ENCODE measurements at places on chromosomes 7 and 10.

GRCh38 chr10:53284615-53285182 lies 512.1 kb upstream of the MBL2 start:
- no peak for DNase-seq

DNA sequence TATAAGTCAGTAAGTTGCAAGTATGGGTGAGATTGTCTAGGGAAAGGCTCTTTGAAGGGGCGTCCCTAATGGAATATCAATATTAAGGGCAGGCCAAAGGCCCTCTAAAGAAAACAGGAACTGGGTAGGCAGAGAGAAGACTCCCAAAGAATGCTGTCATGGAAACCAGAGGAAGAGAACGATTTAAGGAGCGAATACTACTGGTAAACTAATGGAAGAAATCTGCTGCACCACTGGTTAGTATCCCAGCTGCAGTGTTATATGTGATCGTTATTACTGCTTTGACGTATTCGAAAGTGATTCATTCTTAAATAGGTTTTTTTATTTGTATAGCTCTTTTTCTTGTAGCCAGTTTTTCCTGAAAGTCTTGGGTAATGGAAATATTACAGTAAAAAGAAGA lies 1.3 kb downstream of the CASP2 start:
- no peak for DNase-seq

DNA sequence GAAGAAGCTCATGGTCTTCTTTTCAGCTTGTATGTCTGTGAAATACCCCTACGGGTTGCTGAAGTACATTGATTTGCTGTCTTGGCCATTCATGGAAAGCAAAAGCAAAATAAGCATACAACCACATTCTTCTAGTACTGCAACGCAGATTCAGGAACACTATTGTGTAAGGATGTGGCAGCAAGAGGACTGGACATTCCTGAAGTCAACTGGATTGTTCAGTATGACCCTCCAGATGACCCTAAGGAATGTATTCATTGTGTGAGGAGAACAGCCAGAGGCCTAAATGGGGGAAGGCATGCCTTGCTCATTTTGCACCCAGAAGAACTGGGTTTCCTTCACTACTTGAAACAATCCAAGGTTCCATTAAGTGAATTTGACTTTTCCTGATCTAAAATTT lies 133.4 kb upstream of the ANKRD1 start:
- no peak for DNase-seq

DNA sequence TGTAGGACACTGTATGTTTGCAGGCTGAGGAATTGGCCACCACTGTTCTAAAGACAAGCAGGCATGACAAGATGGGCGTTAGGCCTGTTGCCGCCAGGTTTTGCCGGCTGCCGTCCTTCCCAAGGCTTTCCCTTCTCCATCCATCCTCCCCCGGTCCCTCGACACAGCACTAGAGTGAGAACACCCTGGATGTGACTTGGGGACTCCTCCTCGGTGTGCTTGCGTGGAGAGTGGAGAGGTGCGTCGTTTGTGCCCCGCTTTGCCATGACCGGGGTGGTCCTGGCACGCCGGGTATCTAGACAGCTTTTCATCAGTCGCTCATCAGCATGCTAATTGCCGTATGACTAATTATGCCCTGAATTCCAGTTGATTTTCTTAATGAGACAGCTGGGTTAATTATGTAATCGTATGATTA lies 206.6 kb upstream of the SH2B2 start:
- DNase-seq = no peak

DNA sequence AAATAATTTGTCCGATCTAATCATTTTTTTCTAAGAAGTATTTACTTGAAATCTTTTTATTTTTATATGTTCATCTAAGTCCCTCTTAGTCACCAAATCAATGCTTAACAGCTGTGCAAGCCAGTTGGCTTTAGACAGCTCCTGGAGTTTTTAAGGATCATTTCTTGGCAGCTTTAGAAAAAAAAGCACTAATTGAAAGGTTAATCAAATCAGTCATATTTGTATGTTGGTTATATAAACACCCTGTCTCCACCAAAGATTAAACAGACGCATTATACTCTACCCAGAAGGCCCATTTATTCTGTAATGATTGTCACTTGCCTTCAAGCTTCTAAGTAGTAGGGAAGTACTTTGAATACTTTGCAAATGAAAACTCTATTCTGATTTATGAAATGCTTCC lies 60.2 kb downstream of the PAXIP1 start:
- no peak for DNase-seq

GRCh38 chr10:131708225-131708880 lies 192.5 kb upstream of the PPP2R2D start:
- no peak for DNase-seq

GRCh38 chr10:11328264-11329061 lies 283.0 kb downstream of the USP6NL start:
- DNase-seq = no peak

- DNase-seq = no peak
These were observed 17.8 kb downstream of the RGS10 start for GRCh38 chr10:119524720-119525070.

GRCh38 chr10:101035916-101036702 lies 5.1 kb downstream of the SFXN3 start:
- DNase-seq = no peak

DNA sequence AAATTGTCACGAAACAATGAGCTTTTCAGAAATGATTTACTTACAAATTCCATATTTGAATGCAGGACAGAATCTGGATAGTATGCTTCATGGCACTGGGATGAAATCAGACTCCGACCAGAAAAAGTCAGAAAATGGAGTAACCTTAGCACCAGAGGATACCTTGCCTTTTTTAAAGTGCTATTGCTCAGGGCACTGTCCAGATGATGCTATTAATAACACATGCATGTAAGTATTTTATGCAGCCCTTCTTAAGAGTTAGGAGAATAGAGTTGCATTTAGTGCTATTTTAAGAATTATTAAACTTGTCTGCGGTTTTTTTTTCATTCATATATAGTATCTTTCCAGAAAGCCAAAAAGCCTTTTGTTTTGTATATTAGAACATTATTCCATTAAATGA lies 67.4 kb downstream of the MMRN2 start:
- DNase-seq = no peak

DNA sequence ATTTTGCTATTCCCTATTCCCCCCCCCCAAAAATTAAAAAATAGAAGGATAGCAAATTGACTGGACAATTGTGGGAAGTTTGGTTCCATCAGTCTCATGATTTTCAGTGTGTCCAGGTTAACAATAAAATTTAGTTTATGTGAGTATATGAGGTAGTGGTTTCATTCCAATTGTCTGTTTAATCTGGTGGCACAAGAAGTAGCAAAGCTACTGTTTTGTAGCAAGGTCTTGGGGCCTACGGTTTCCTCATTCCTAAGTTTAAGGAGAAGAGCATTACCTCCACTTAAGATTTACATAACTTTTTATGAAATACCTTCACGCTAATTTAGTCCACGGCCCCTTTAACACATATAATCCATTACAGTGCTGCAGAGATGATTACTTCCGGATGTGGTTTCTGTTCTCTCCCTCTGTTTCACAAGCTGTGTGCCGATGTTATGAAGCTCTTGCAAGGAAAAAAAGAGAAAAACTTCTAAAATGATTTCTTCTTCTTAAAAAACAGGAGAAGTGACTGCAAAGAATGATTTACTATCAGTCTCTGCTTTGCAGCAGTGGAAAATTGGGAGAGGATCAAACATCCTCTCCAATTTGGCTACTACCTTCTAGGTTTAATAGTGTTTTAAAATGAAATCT lies 32.7 kb upstream of the NPVF start:
- no peak for DNase-seq

GRCh38 chr10:43674553-43675210 lies 26.0 kb upstream of the ZNF32 start:
- DNase-seq = no peak

DNA sequence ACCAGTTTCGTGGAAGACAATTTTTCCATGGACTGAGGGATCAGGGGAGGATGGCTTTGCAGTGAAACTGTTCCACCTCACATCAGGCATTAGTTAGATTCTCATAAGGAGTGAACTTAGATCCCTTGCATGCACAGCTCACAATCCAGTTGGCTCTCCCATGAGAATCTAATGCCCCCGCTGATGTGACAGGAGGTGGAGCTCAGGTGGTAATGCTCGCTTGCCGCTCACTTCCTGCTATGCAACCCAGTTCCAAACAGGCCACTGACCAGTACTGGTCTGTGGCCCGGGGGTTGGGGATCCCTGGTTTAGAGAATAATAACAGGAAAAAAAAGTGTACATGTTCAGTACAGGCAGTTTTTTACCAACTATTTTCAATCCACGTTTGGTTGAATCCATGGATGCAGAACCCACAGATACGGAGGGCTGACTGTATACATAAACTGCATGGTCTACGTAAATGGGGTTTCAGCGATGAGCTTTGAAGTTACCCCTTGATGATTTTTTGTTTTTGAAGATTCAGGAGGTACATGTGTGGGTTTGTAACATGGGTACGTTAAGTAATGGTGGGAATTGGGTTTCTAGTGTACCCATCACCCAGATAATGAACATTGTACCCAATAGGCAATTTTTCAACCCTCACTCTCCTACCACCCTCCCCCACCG lies 24.5 kb downstream of the OGDH start:
- DNase-seq = no peak

GRCh38 chr10:49153971-49154370 lies 20.1 kb upstream of the FAM170B start:
- no peak for DNase-seq

GRCh38 chr10:125086691-125087090 lies 73.7 kb downstream of the CTBP2 start:
- peak; percentile 4 for DNase-seq

DNA sequence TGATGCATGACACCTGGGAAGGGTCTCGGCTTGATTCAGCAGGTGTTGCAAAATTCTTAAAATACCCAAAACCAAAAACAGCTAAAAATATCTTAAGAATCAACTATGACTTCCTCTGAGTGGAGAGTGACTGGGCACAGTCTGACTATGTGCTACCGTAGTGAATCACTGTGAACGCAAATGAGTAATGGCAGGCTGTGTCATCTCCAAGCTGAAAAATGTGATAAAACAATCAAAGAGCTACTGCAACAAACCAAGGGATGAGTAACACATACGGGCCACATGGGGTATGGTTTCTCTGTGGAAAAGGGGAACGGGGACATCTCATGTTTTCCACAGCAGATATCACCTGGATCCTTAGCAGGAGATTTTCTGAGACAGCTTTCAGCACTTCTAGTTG lies 127.5 kb downstream of the ABCA13 start:
- DNase-seq = no peak

DNA sequence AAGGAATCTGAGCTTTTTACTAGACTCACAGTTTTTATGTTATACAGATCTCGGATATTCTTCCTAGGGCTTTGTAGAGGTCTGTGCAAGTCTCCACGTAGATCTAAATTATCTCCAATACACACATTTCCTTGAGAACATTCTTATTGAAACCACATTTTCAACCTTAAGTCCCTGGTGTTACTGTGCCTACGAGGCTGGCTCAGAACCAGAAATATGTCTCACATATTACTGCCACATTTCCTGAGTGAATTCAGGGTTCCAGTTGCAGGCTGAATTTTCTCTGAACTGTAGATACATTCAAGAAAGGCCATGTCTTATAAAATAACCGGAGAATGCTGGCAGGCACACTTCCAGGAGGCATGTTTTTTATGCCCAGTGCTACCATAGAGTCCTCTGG lies 46.5 kb downstream of the INHBA start:
- no peak for DNase-seq

- no peak for DNase-seq
These were observed 106.6 kb upstream of the SHH start for GRCh38 chr7:155918720-155919390.

DNA sequence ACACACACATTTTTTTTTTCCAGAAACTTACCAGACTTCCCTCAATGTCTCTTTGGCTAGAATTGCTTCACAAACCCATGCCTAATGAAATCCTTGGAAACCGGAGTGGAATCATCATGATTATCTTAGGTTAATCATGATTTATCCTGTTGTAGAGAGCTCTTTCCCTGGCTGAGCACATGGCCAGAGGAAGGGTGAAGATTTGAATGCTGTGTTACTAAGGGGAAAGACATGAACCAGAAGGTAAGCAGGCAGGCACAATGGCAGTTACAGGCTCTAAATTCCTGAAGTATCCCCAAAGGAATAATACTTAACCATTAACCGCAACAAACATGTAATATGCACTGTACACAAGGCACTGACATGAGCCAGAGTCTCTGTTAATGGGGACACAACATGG lies 4.1 kb upstream of the RNF148 start:
- no peak for DNase-seq

- DNase-seq = peak; percentile 93
These were observed 42.3 kb upstream of the FOXI2 start for GRCh38 chr10:127694580-127695193.

GRCh38 chr7:80415522-80415921 lies 96.3 kb downstream of the GNAT3 start:
- no peak for DNase-seq

DNA sequence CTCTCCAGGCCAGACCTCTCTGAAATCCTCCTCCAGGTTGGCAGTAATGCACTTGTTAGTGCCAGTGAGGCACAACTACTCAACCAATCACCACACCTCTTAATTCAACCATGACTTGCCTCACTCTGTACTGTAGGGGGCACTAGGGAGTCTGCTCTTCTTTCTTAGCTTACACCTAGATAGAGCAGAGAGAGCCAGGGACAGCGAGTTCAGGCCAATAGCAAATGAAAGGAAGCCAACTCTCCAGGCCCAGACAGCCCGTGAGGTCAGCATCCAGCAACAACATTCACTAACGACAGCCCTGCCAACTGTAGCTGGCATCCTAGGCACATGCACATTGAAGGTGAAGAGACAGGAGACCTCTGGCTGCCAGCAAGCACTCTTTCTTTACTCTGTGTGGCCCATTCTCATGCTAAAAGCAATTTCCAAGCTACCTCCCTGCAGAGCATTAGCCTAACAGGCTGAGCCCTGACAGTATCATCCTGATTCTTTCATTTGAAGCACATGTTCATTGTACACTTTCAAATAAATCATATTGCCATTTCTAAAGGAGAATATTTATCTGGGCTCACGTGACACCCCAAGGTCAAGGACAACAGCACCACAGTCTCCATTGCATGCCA lies 136.3 kb downstream of the DPY19L1 start:
- DNase-seq = peak; percentile 27

- no peak for DNase-seq
These were observed 228.8 kb downstream of the HDAC9 start for GRCh38 chr7:18724318-18724717.

DNA sequence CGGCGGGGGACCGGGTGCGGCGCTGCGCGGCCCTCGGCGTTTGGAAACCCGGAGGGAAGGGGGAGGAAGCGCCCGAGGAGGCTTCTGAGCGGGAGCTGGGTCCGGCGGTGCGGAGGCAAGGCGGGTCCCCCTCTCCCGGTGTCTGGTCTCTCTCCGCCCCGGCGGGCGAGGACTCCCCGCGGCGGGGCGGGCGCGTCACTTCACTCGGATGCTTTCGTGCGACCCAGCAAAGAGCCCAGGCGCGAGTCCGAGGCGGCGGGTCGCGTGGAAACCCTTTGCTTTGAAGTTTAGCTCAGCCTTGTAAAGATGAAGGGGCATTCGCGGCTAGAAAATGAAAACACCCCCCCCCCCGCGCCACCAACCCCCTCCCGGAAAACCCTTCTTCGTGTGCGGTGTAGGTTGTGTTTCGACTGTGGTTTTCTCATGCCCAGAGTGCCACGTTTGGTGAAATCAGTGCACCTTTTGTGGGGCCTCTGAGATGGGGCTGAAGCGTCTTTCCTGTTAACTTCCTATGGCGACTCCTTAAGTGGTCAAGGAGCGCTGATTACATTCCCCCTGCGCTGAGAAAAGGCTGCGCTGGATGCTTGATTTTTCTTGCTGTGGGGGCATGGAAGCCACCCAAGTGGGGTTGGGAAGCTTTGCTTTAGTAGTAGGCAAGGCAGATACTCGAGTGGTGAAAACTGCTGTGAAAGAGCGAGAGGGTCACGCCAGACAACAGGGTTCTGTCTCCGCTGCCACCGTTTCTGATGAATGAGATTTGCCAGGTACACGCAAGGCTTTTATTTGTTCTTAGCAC lies 876 bp downstream of the GNAI1 start:
- DNase-seq = no peak

Data from WTC11 (cell line).